T-helper 2 cell (primary cell): ENCODE measurements at places on chromosomes 5 and 9.
A peak's percentile ranks its signal among the peaks of the same experiment; 100 is the strongest.

- DNase-seq: no peak
These were observed 24.0 kb downstream of the TRAF2 start for GRCh38 chr9:136910197-136910900.

DNA sequence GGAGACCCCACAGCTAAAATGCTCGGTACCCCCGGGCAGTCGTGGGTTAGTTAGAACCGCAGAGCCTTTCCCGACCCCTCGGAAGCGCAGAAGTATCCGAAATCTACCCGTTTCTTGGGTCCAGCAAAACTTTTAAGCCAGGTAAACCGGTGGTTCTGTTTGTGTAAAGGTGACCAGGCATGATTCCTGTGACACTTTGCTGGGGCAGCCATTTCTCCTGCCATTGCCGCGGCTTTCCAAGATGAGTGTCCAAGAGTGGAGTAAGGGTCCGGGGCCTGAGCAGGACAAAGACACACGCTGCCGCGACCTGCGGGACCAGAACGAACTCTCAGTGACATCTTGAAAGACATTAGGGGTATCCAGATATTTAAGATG, 655 bp downstream of the MARVELD2 start:
- no peak for DNase-seq

GRCh38 chr5:10377081-10377480, 23.6 kb downstream of the MARCHF6 start:
- peak; percentile 23 for DNase-seq

GRCh38 chr5:172906888-172907287, 52.3 kb upstream of the RPL26L1 start:
- DNase-seq: no peak

DNA sequence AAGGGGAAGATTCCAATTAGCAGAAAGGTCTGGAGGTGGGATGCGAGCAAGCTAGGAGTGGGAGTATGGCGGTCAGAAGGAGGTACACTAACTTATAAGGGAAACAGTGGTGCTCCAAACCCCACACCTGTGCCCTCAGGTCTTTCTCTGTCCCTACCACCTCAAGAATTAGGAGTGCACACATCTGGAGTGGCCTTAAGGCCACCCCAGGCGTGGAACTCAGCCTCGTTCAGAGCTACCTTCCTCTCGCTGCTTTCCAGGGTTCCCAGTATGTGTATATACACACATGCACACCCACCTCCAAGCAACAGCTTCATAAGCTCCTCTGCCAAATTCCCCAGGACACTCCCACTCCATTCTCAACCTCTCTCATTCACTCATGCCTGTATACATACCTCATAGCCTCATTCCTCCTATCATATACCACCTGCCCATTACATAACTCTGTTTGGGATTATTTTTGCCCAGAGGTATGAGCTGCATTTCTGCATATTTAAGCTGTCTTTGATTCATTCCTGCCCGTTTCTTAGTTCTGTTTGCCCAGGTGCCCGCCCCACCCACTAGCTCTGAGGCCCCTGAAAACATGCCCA, 118.7 kb downstream of the PSD2 start:
- DNase-seq: no peak

GRCh38 chr5:17966640-17967402, 332.6 kb downstream of the TAF11L14 start:
- DNase-seq: no peak

DNA sequence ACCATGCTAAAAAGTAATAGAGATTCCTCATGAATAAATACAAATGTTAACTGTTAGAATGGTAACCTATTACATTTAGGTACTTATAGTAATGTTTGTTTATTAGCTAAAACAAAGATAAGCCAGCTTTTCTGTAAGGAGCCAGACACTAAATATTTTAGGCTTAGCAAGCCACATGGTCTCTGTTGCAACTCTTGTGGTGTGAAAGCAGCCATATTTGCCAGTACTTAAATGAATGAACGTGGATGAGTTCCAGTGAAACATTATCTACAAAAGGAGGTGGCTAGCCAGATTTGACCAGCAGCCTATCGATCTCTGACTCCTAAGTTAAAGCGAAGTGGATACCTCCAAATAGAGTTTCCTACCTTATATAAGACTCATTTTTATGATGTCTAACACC, 331.6 kb downstream of the CDH12 start:
- no peak for DNase-seq

DNA sequence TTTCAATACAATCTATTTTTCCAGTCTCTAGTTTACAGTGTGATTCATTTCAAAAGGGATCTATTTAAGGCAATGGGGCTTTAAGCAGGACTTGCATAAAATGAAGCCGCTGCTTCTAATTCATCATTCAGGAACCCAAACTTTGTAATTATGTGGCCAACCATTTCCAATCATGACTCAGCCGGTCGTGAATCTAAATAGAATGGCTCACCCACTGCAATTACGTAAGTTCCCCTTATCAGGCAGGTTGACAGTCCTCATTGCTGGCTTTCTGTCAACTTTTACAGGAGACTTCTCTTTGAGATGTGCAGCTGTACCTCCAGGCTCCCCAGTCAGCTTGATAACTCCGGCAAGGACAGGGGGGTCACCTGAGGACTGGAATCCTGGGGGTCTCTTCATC, 152.8 kb upstream of the DAP start:
- DNase-seq: no peak

DNA sequence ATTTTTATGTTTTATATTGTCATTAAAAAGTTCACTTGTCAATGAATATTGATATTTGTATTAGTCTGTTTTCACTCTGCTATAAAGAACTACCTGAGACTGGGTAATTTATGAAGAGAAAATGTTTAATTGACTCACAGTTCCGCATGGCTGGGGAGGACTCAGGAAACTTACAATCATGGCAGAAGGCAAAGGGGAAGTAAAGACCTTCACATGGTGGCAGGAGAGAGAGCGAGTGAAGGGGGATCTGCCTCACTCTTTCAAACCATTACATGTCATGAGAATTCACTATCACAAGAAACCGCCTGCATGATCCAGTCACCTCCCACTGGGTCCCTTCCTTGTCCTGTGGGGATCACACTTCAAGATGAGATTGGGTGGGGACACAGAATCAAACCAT, 27.4 kb downstream of the SRD5A1 start:
- no peak for DNase-seq
